Lung (tissue), 17 donors: ENCODE measurements at places on chromosomes 1 and 21. TPM values are rescaled to one million over a fixed set of nuclear protein-coding genes. Genes with fewer than 3 reads are reported as not detected.
A peak's percentile ranks its signal among the peaks of the same experiment; 100 is the strongest.

Gene MCOLN3
- 4.2 TPM for total RNA-seq

- no peak overlapping the region for H3K27ac ChIP-seq
- H3K27me3 ChIP-seq = no peaks in the 10 kb centered on the region
- no peaks in the 10 kb centered on the region for H3K4me1 ChIP-seq
These were observed 102.6 kb downstream of the PDE9A start for GRCh38 chr21:42755766-42756579.

- H3K27me3 ChIP-seq = no peaks in the 10 kb centered on the region
- no peaks in the 10 kb centered on the region for H3K4me1 ChIP-seq
- H3K27ac ChIP-seq = no peak overlapping the region
- H3K36me3 ChIP-seq = peaks cover 13% of the 10 kb centered on the region
- DNase-seq = no peak
These were observed 48.0 kb downstream of the TRIM33 start for GRCh38 chr1:114462963-114463362.

DNA sequence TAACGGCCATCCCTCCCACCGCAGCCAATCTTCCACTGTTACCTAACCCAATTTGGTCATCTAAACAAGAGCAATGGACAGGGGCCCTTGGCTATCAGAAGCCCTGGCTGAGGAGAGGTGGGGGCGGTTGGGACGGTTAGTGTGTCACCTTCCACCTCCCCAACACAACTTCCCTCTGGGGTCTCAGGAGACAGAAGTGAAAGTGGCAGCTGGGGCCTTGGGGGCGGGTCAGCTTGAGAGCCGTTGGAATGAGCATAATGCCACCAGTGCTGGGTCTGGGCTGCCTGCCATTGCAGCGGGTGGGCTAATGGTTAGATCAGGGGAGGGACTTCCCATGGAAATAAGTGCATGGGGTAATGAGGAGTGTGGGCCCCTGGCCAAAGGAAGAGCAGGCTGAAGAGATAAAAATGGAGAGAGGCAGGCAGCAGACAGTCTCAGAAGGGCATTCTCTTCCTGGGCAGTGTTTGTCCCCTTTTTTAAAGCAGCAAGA, 7.9 kb downstream of the MEF2D start:
- H3K36me3 ChIP-seq = no peaks in the 10 kb centered on the region
- H3K4me1 ChIP-seq = peaks cover 62% of the 10 kb centered on the region
- no peak overlapping the region for H3K4me3 ChIP-seq
- DNase-seq = no peak
- H3K27me3 ChIP-seq = no peaks in the 10 kb centered on the region
- H3K27ac ChIP-seq = peak overlapping the region; percentile 75

DNA sequence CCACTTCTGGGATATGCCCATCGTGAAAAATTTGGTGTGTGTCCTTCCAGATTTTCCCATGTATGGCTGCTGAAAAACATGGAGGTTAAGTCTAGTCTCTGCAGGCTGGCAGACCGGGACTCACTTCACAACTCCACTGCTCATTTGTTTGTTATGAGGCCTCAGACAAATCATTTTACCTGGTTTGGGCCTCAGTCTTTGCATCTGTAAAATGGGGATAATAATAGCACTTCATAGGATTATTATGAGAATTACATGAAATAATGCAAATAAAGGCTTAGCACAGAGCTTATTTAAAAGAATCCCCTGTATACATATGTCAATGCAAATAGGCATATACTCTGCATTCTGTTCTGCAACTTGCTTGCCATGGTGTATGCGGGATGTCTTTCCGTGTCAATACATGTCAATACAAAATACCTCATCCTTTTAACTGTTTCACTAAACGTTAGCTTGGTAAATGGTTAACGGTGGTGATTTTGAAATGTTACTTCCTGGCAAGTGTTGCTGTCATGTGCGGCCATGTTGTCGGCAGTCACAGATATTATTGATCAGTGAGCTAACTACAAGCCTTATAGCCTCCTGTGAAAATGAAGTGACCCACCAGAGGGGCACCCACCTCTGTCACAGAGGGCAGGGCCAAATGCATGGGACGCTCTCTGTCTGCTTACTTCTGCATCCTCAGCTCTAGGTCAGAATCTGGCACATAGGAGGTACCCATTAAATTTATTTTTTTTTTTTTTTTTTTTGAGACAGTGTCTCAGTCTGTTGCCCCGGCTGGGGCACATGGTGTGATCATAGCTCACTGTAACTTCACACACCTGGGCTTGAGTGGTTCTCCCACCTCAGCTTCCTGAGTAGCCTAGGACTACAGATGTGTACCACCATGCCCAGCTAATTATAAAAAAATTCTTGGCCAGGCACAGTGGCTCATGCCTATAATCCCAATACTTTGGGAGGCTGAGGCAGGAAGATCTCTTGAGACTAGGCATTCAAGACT, 4.3 kb downstream of the LCK start:
- peaks cover 13% of the 10 kb centered on the region for H3K4me1 ChIP-seq
- no peak overlapping the region for H3K27ac ChIP-seq
- no peak for DNase-seq
- H3K4me3 ChIP-seq = no peak overlapping the region

DNA sequence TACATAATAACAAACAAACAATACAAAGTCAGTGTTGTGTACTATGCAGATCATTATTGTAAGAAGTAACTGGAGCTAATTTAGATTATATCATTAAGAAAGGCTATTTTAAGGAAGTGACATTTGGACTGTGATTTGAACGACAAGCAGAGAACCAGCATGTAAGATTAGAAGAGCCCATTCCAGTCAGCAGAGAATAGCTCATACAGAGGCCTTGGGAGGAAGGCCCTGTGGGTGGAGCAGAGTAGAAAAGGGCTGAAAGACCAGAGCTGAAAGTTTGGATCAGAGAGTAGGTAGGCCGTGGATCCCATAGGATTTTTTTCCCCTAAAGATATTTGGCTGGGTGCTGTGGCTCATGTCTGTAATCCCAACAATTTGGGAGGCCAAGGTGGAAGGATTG, 190.1 kb downstream of the OMA1 start:
- DNase-seq = no peak
- no peak overlapping the region for H3K27ac ChIP-seq
- no peaks in the 10 kb centered on the region for H3K4me1 ChIP-seq

DNA sequence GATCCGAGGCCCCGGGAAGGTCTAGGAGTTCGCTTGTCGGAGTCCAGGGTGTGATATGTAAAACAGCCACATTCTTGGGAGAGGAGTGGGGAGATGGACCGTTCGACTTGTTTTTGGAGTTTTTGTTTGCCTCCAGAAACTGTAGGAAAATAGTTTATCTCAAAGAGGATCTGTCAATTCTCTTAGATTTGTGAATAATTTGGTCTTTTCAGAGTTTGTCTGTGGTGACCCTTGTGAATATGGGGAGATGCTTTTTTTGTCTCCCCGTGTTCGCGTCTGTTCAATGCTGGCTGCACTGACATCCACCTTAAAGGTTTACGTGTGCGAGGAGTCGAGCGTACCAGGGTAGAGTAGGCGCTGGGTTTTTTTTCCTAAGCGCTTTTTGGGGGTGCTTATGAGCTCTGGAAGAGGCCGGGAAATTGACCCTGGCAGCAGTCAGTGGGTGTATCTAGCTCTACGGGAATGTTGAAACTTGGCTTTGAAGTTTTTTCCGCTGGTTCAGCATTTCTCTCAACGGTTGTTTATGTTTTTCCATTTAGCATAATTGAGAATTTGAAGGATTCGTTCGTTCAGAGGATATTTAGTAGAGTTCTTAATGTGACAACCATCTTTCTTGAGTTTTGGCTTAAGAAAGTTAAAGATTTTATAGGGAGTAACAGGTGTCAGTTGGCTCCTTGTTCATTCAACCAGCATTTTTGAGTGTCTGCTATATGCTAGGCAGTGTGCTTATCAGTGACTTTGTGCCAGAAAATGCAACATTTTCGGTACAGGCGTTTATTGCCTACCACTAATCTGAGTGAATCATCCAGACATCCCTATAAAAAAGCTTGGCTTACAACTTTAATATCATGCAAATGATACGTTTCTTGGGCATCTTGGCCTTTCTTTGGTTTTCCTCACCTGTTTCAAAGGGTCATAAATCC, 1.2 kb downstream of the SZRD1 start:
- H3K27ac ChIP-seq = peak overlapping the region; percentile 94
- peaks cover 7% of the 10 kb centered on the region for H3K4me1 ChIP-seq
- H3K4me3 ChIP-seq = peak overlapping the region; percentile 79
